Kidney glomerular epithelial cell (primary cell): ENCODE measurements at places on chromosomes 6 and 20.
A peak's percentile ranks its signal among the peaks of the same experiment; 100 is the strongest.

DNA sequence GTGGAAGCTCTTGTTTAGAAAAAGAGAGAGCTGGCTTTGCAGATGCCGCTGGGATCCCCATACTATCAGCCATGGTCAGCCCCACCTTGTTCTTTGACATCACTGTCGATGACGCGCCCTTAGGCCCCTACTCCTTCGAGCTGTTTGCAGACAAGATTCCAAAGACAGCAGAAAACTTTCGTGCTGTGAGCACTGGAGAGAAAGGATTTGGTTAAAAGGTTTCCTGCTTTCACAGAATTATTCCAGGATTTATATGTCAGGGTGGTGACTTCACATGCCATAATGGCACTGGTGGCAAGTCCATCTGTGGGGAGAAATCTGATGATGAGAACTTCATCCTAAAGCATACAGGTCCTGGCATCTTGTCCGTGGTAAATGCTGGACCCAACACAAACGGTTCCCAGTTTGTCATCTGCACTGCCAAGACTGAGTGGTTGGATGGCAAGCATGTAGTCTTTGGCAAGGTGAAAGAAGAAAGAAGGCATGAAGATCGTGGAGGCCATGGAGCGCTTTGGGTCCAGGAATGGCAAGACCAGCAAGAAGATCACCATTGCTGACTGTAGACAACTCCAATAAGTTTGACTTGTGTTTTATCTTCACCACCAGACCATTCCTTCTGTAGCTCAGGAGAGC, 2.4 kb upstream of the BLCAP start:
- DNase-seq: no peak

GRCh38 chr6:91087908-91088307, 501.0 kb upstream of the MAP3K7 start:
- no peak for DNase-seq

- DNase-seq: no peak
These were observed 66.7 kb downstream of the TMEM170B start for GRCh38 chr6:11604215-11604614.

- no peak for DNase-seq
These were observed 189.5 kb upstream of the FLRT3 start for GRCh38 chr20:14526891-14527290.

GRCh38 chr6:52305411-52305810, 20.9 kb upstream of the MCM3 start:
- peak; percentile 60 for DNase-seq

- DNase-seq: no peak
These were observed 233.7 kb downstream of the THBS2 start for GRCh38 chr6:169019727-169020491.
